ENCODE measurements at places on chromosomes 3 and 15.

- no peak for DNase-seq
These were observed 319.6 kb upstream of the SEMA6D start for GRCh38 chr15:47397655-47398054.

DNA sequence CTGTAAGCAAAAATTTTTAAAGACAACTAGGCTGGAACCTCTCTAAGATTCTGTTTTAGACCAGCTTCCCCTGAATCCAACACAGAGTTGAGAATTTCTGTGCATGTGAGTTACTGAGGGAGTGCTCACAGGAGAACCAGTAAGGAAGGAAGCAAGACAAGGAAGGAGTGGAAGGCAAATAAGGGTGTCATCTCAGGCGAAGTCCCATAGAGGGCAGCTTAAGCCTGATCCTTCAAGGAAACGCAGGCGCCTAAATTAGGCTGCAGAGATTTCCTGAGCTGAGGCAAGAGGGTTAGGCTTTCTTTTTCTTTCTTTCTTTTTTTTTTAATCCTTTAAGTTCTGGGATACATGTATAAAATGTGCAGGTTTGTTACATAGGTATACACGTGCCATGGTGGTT is 36.2 kb upstream of the COL6A6 start:
- peak; percentile 49 for DNase-seq

DNA sequence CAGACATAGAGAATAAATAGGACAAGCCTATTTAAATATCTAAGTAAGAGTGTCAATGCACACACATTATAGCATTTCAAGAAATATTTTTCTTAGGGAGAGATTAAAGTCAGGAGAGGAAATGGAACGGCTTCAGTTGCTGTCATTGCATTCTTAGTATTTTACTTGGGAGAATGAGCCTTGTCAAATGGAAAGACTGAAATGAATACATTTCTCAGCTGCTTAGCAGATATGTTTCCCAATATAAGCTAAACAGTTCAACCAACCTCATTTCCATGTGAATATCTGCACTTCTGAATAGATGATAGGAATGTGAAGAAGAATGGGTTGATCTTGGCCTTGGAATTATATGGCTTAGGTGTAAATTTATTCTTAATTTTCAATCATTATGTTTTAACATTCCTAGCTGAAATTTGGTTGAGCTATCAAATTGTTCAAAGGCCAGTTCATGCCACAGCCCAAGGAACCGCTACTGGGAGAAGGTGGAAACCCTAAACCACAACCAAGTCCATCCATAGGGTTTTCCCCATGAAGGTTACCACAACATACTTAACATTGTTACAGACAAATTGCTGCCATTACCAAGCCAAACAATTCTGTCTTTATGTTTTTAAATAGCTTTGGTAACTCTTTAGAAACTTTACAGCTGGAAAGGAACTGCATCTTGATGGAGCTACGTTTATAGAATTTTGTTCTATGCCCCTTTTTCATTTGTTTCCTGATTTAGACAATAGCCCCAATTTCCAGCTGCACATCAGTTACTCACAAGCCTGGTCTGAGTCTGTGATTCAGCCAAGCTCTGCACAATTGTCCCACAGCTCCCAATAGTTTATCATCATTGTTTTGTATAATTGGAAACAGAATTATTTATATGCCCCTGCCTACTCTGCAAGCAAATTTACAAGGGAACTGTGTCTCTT is 459.6 kb downstream of the MECOM start:
- DNase-seq = no peak

DNA sequence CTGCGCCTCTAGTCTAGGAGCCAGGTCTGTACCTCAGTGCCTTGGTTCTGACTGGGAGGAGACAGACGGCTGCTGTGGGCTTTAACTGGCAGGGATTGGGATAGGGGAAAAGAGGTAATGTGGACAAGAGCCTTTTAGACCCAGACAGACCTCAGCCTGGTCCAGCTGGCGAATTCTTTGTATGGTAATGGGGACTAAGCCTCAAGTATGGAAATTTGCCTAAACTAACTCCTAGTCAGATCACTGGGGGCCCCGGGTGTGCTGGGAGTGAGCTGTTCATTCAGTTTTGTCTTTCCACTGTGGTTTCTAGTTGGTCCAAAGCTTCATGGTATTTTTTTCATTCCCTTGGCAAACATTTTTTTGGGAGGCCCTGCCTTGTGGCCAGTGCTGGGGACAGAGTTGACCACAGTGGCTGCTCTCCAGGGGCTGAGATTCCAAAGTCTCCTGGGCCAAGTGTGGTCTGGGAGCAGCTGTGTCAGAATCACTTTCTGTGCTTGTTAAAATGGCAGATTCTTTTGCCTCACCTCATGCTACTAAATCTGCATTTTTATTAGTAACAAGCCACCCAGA is 261.4 kb upstream of the C2CD4B start:
- peak; percentile 74 for DNase-seq

DNA sequence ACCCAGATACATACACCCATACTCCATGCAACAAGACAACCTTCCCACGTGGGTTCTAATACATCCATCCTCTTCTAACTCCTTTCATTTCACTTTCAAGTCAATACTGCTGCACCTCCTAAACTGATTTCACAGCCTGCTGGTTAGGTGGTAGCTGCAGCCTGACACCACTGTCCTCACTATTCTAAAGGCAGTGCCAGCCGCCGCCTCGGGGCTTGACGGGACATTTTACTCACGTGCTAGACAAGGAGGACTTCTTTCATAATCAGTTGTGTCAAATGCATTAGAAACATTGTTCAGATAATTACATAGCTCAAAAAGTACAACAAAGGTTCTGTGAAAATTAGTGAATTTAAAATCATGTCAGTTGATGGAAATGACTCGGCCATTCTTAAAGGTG is 6.3 kb downstream of the UROC1 start:
- no peak for DNase-seq

DNA sequence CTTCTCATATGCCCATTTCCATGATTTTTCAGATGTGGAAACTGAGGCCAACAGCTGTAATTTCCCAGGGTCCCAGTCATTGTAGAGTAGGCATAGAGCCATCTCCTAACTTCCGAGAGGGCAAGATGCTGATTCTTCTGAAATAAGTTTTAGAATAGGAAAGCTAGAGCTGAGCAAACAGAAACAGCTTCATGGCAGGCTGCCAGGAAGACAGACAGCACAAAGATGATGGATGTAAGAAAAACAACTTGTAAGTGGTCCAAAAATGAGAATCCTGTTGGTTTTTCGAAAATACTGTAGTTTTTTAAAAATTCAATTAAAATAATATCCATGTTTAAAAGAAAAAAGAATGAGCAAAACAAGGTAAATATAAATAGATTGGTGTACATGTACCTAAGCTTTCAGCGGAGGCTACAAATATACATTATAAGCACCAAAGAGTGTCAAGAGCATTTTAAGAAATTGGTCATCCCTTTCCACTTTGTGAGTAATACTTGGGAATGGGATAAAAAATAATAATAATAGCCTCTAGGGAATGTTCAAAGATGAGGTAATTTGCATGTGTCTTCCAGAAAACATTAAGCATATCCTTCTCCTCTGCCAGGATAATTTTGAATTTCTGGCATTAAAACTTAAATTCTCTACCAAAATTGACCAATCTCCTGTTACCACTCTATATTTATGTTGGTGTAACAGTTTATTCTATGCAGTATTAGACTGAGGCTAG is 406.6 kb downstream of the MECOM start:
- no peak for DNase-seq

GRCh38 chr3:31559872-31560534 is 27.3 kb downstream of the STT3B start:
- DNase-seq = no peak

DNA sequence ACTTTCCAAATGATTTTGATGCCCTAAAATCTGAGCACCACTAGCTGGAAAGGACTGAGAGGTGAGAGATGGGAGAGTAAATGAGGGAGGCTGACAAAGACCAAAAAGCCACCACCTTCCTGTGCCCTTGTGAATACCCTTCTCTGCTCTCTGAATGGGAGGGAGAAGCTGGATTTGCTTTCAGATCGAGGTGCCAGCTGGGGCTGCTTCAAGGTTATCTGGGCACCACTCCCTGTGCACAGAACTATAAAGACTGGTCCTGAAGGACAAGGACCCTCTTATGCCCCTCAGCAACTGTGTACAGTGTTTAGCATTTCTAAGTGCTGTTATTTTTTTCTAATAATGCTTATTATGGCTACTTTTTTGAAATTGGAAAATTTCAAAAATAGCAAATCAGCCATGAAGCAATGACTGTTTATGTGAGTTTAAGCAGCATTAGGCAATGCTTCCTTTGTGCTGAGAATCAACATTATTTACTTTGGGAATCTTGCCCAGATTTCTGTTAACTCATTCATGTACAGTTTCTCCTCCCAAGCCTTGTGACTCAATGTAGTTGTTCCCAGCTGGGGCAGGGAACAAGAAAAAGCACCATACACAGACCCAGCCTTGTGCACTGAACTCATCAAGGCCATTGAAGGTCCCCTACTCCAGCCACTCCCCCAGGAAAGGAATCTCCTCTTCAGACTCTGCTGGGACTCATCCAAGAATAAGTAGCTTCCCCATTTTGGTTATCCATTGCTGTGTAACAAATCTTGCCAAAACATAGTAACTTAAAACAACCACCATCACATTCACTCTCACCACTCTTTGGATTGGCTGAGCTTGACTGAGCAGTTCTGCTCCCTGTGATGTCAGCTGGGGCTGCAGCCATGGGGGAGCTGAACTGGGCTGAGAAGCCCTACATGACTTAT is 37.3 kb upstream of the CDV3 start:
- DNase-seq = peak; percentile 76

- peak; percentile 52 for DNase-seq
These were observed 10.1 kb downstream of the USP3 start for GRCh38 chr15:63514531-63514943.

GRCh38 chr3:172145031-172145686 is 105.8 kb downstream of the FNDC3B start:
- no peak for DNase-seq
